ENCODE measurements at places on chromosomes 4 and X.

GRCh38 chrX:74351760-74352159, 47.8 kb downstream of the ZCCHC13 start:
- H3K27me3 ChIP-seq = no peaks in the 10 kb centered on the region
- H3K27ac ChIP-seq = no peak overlapping the region
- DNase-seq = no peak
- H3K4me1 ChIP-seq = peaks cover 7% of the 10 kb centered on the region

DNA sequence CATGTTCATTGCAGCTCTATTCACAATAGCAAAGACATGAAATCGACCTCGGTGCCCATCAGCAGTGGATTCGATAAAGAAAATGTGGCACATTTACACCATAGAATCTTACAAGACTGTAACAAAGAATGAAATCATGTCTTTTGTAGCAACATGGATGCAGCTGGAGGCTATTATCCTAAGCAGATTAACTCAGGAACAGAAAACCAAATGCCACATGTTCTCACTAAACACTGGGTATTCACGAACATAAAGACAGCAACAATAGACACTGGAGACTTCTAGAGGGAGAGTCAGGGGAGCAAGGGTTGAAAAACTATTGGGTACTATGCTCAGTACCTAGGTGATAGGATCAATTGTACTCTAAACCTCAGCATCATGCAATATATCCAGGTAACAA, 180.5 kb downstream of the PPP1R2C start:
- H3K4me1 ChIP-seq = no peaks in the 10 kb centered on the region
- H3K27me3 ChIP-seq = no peaks in the 10 kb centered on the region
- H3K4me3 ChIP-seq = no peak overlapping the region
- no peak for DNase-seq
- no peak overlapping the region for H3K27ac ChIP-seq
- no peaks in the 10 kb centered on the region for H3K36me3 ChIP-seq

DNA sequence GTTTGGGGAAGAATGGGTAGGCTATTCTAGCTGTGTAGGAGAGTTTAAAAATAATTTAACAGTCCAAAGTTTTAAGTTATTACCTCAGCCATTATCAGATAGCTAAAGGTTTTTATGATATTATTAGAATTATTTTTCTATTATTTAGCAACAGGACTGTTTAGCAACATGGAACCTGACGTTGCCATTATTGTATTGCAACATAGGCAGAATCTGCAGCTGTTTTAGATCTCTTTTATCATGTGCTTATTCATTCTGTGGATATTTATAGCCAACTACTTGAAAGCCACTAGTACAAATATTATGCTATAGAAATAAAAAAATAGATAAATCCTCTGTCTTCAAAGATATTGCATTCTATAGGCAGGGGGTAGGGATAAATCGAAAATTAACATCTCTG, 382.0 kb upstream of the TRAM1L1 start:
- H3K27ac ChIP-seq = no peak overlapping the region
- H3K4me3 ChIP-seq = no peak overlapping the region
- DNase-seq = no peak
- no peaks in the 10 kb centered on the region for H3K4me1 ChIP-seq
- no peaks in the 10 kb centered on the region for H3K27me3 ChIP-seq
- H3K36me3 ChIP-seq = no peaks in the 10 kb centered on the region

GRCh38 chr4:6122496-6122895, 77.9 kb downstream of the JAKMIP1 start:
- H3K27ac ChIP-seq = no peak overlapping the region
- no peak for DNase-seq
- H3K27me3 ChIP-seq = no peaks in the 10 kb centered on the region
- H3K4me3 ChIP-seq = no peak overlapping the region

DNA sequence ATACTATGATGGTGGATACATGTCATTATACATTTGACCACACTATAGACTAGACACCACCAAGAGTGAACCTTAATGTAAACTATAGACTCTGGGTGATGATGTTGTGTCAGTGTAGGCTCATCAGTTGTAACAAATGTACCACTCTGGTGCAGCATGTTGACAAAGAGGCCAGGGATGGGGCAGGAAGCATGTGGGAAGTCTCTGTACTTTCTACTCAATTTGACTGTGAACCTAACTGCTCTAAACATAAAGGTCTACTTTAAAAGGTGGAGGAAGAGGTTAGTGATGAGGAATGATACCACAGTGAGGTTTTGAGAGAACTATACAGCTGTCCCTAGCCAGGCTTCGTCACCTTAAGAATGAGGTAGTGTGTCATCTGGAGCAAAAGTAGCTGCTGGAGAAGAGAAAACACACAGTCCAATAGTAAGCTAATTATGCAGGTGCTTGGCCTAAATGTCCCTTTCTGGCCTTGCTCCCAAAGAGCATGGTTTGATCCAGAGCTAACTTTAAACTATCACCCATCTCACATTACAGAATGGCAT, 38.4 kb downstream of the GRSF1 start:
- DNase-seq = peak; percentile 45
- H3K27ac ChIP-seq = peak overlapping the region; percentile 16
- no peaks in the 10 kb centered on the region for H3K27me3 ChIP-seq
- H3K36me3 ChIP-seq = peaks cover 5% of the 10 kb centered on the region
- H3K4me3 ChIP-seq = no peak overlapping the region

Measured in activated CD8-positive, alpha-beta T cell treated with anti-CD3 and anti-CD28 coated beads for 36 hours (primary cell).